Activated CD8-positive, alpha-beta memory T cell treated with anti-CD3 and anti-CD28 coated beads for 48 hours (primary cell): ENCODE measurements at places on chromosomes 2 and 18.

GRCh38 chr18:12579775-12580174 is 78.1 kb downstream of the SPIRE1 start:
- no peak for DNase-seq

DNA sequence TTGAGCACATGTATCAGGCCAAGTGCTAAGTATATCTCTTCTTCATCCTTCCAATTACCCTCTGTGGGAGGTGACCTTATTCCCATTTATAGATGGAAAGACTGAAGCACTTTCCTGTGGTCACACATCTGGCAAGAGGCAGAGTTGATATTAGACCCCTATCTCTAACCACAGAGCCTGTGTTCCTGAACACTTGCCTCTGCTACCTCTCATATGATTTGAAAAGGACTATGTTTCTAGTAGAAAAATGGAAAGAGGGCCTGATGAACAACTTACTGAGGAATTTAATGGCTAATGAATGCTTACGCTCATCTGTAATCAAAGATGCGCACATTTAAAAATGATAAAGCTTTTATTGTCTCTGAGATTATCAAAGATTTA is 46.2 kb upstream of the DYNC2LI1 start:
- DNase-seq: no peak

DNA sequence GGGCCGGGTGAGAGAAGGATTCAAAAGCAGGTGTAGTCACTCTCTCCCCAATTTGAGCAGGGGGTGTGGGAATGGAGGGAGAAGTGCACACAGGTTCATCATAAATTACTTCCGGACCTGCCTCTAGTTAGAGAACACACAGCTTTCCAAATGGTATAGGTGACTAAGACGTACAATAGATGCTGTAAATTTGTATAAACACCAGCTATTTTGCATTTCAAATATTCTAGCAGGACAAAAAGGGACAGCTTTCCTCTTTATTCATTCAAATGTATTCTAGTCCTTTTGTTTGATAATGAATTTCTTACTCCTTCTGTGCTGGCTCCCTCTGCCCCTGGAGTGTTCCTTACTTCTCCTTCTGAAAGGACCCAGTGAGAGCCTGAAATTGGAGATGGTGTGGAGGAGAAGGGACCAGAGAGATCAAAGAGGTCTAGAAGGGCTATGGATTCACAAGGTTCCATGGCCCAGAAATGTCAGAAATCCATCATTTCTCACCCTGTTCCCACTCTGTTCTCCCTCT is 53.2 kb upstream of the SH3BP4 start:
- no peak for DNase-seq

DNA sequence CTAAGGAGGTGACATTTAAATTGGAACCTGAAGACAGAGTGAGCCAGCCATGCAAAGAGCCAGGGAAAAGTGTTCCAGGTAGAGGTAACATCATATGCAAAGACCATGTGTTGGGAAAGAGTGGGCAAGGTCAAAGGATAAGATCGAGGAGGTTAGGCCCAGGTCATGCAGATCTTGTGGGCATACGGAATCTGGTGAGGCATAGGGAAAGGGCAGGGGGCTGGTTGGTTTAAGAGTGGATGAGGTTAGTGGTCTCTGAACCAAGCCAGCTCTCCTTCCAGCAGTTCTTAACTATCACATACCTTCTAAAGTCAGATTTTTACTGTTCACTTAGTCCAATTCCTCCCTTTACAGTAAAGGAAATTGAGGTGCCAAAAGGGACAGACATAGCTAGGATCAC is 3.0 kb downstream of the ANKRD53 start:
- no peak for DNase-seq

GRCh38 chr2:233480490-233481202 is 85.9 kb downstream of the USP40 start:
- DNase-seq: no peak

- no peak for DNase-seq
Observed at GRCh38 chr2:241809383-241810306, 652 bp downstream of the NEU4 start.

DNA sequence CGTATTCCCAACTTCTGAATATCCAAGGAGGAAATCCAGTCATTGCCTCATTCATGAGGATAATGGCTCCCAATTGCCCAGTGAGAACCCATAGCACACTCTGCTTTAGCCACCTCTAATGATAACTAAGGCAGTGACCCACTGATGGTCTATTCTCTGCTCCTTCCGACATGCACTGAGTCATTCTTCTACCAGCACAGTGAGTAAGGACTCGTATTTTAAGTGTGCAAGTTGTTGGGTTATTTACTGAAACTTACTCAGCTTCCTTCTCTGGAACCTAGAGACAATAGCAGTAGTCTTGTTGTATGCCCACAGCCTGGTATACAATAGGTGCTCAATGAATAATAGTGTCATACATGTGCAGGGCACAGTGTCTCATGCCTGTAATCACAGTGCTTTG is 81.1 kb upstream of the ZNF397 start:
- DNase-seq: no peak

GRCh38 chr2:16059393-16060016 is 119.2 kb downstream of the MYCN start:
- no peak for DNase-seq

DNA sequence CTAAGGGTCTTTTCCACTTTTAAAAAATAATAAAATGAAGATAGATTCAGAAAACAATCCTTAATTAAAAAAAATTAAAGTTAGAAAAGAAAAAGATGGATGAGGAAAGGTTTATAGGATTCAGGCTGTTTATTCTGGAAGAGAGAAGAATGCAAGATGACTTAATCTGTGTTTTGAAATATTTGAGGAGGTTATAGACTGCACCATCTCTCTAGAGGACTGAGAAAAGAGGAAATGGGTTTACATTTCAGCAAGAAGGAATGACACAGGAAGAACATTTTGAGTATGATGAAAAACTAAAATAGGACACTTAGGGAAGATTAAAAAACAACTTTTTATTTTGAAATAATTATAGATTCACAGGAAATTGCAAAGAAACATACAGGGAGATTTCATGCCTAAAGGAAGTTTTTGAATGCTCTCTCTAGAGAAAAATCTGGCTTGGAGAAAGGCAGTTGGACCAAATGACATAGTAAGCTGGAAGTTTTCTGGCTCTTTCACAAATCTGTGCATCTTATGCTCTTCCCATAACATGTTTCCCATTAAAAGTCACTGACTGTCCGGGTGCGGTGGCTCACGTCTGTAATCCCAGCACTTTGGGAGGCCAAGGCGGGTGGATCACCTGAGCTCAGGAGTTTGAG is 75.0 kb downstream of the CERS6 start:
- DNase-seq: no peak

DNA sequence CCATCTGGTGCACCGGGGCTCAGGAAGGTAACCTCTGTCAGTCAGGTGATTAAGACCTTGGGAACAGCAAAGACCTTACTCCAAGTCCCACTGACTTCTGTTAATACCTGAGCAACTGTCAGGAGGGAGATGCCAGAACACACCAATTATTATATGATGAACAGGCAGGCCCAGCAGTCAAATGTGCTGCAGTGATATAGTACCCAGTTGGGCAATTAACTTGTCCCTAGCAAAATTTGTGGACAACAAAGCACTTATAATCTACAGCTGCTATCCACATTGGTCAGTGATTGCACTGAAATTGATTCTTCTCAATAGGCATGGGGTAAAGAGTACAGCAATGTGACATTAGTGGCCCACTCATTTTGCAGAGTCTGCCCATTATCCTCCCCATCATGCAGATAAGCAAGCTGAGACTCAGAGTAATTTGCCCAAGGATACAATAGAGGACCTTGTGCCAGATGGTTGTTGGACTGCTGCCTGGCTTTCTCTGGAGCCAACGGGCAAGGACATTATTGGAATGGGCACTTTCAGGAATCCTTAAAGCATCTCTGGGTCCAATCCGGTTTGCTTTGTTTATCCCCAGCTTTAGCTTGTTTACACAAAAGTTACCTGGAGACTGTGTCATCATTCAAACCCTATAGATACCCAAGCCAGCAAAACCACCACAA is 147.6 kb downstream of the CCBE1 start:
- no peak for DNase-seq

- no peak for DNase-seq
Observed at GRCh38 chr2:55949211-55949610, 25.6 kb upstream of the EFEMP1 start.

GRCh38 chr18:39549144-39549543 is 1983.5 kb upstream of the CELF4 start:
- DNase-seq: no peak

GRCh38 chr2:209146682-209147320 is 277.0 kb upstream of the MAP2 start:
- no peak for DNase-seq

GRCh38 chr2:49224426-49225010 is 70.2 kb upstream of the FSHR start:
- DNase-seq: no peak

DNA sequence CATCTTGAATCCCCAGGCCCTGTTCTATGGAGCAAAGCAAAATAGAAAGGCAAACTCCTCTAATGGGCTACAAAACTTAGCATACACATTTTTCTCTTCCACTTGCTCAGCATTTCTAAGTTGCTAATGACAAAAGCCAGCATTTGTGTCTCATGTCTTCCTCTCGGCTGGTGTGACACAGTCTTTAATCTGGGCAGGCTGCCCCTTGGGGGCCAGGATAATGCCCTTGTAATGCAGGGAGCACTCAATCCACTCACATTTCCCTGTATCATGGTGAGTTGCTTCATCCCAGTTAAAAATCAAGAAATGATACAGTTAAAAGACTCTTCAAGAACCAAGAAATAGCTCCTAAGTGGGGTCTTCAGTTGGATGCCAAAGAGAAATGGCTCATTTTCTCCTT is 109.1 kb upstream of the FBXO11 start:
- DNase-seq: no peak

DNA sequence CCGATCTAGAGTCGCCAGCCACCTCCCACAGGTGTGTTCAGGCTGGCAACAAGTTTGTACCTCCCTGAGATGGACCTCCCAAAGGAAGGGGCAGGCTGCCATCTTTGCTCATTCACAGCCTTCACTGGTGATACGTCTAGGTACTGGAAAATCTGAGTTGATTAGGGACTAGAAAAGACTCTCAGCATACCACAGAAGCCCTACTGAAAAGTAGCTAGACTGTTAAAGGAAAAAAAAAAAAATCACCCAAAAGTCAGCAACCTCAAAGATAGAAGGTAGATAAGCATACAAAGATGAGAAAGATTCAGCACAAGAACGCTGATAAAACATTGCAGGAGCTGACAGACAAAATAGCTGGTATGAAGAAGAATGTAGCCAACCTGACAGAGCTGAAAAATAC is 128.6 kb upstream of the WDR75 start:
- no peak for DNase-seq
